ENCODE measurements at places on chromosomes 7 and 10.

- no peak for DNase-seq
Measured at GRCh38 chr10:99630991-99631390, 10.8 kb upstream of the SLC25A28 start.

- no peak for DNase-seq
Measured at GRCh38 chr7:79165225-79165624, 288.2 kb downstream of the MAGI2 start.

GRCh38 chr10:35372329-35372728 is 36.0 kb downstream of the CCNY start:
- DNase-seq: no peak

GRCh38 chr10:52906046-52906445 is 133.5 kb upstream of the MBL2 start:
- DNase-seq: no peak

GRCh38 chr10:53025172-53025711 is 252.7 kb upstream of the MBL2 start:
- no peak for DNase-seq

- no peak for DNase-seq
Measured at GRCh38 chr10:127449490-127449889, 99.6 kb upstream of the NPS start.

- no peak for DNase-seq
Measured at GRCh38 chr7:16594061-16594460, 51.5 kb downstream of the ANKMY2 start.

DNA sequence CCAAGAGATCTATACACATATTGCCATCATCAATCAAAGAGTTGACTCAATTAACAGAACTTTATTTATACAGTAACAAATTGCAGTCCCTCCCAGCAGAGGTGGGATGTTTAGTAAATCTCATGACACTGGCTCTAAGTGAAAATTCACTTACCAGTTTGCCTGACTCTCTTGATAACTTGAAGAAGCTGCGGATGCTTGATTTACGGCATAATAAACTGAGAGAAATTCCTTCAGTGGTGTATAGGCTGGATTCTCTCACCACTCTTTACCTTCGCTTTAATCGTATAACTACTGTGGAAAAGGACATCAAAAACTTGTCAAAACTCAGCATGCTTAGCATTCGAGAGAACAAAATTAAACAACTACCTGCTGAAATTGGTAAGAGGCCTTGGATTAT is 45.3 kb downstream of the SHOC2 start:
- DNase-seq: no peak

- DNase-seq: no peak
Measured at GRCh38 chr10:1123198-1123597, 67.0 kb downstream of the WDR37 start.

GRCh38 chr10:68594405-68594804 is 34.3 kb downstream of the TET1 start:
- no peak for DNase-seq

- DNase-seq: no peak
Measured at GRCh38 chr7:112431803-112432202, 18.5 kb upstream of the IFRD1 start.

- no peak for DNase-seq
Measured at GRCh38 chr7:21547501-21547900, 4.7 kb downstream of the DNAH11 start.

- DNase-seq: no peak
Measured at GRCh38 chr10:27600930-27601329, 96.8 kb downstream of the RAB18 start.

- DNase-seq: no peak
Measured at GRCh38 chr7:139393621-139394211, 34.0 kb downstream of the LUC7L2 start.

- no peak for DNase-seq
Measured at GRCh38 chr10:44180321-44181168, 204.4 kb downstream of the CXCL12 start.

- DNase-seq: no peak
Measured at GRCh38 chr7:97748482-97748881, 16.6 kb downstream of the TAC1 start.

DNA sequence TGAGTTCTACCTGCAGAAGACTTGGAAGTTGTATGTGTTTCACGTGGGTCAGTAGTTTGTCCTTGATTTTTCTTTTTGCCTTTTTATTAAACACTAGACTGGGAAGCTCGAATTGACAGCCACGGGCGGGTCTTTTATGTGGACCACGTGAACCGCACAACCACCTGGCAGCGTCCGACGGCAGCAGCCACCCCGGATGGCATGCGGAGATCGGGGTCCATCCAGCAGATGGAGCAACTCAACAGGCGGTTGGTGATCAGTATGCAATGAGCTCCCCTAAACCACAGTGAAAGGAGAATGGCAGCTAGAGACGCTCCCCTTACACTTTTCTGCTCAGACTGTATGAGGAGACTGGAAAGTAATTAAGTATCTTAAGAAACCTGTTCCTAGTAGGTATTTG is 126.7 kb upstream of the STK17A start:
- no peak for DNase-seq

- DNase-seq: no peak
Measured at GRCh38 chr10:12841826-12842225, 159.7 kb downstream of the CCDC3 start.

DNA sequence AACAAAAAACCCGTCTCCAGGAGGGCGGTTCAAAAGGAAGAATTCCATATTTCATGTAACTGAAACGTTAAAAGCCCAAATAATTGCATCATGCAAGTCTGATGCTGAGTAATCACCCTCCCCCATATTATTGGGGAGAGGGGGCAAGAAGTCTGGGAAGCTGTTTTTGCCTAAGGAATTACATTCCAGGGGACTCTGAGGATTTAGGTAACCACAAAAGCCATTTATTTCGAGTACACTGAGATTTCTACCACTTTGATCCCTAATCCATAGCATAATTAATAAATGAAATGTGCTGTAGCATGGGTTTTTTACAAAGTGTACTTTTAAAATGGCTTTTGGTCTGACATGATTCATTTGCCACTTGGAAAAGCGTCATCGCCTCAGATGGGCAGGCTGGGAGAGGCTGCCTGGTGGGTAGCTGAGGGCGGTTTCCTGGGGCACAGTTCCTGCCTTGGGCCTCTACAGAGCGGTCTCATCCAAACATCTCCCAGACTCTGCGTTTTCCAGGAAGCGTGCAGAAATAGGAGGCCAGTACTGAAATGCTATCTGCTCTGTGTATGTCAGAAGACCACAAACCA is 106.5 kb downstream of the TCF7L2 start:
- DNase-seq: no peak

DNA sequence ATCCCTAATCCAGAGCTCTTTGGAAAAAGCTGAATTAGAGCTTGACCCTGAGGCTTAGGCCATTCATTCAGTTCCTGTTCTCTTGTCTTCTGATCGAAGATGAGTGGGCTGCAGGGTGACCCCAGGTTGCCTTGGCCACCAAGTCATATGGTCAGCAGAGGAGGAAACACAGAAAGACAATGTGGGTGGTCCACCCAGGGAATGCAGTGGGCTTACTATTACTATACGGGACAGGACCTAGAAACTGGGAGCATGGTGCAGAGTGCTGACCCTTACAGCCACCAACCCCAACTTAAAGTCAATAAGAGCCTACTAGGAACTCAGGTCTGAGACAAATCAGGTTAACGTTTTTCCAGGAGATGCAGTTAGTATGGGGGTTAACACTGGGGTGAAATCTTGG is 200.5 kb downstream of the HERPUD2 start:
- no peak for DNase-seq

DNA sequence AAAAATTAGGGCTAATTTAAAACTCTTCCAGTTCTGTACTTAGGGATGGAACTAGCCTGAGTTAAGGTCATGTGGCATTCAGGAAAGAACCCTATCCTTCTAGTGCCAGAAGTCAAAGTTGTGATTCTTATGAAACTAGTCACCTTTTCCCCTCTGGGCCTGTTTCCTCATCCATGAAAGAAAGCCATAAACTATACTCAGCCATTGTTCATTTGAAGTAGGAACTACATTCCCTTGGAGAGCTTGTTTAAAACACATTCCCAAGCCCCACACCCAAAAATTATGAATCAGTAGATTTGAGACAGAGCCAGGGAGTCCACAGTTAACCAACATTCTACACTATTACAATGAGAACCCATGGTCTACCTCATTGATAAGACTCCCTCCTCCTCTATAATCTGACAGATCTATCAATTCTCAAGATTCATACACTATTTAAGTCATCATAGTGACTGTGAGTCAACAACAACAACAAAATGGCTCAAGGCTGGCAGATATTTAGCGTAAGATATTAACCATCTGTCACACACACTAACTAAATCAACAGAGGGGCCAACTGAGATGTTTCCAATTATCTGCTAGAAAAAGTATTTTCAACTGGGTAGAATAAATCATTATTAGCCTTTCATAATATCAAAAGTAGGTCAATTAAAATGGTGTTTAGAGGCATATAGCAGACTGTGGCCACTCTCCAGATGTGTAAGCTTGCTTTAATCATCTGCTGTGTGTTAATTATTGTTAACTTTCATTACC is 102.3 kb downstream of the SLC25A13 start:
- DNase-seq: no peak

GRCh38 chr7:1454542-1454941 is 4.7 kb downstream of the MICALL2 start:
- no peak for DNase-seq

DNA sequence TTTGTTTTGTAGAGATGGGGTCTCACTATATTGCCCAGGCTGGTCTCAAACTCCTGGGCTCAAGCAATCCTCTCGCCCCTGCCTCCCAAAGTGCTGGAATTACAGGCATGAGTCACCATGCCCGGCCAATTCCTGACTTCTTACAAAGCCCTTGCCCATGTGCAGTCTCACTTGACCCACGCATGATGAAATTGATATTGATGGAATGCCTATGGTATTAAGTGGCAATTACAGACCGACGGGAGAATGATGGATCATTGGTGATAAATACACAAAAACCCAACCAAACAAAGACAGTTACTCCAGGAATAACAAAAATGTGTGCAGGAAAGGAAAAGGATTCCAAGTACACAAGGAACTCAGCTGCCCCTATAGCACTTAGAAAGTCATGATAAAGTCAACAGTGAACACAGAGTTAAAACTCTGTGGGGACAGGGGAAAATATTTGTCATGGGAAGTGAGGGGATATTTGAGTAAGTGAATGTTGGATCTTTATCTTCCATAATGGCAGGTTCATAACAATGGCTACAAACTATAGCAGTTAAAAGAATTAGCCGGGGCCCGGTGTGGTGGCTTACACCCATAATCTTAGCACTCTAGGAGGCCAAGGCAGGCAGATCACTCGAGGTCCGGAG is 21.6 kb downstream of the HIP1 start:
- DNase-seq: no peak

- peak; percentile 8 for DNase-seq
Measured at GRCh38 chr7:128919881-128920799, 9.6 kb upstream of the KCP start.

DNA sequence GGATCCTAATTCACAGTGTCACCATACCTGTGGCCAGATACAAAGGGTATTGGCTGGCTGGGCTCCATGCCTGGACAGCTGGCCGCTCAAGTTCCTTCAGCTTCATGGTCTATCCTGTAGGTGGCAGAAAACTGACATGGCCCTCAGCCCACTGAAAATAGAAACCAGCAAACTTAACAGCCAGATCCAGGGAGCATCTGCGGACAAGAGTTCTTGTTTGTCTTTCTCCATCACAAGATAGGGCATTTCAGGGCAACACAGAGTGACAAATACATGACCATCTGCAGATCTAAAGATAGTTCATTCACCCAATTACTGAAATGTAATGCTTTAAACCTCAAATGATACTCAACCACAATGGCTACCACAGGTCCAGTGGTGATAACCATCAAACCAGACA is 2.8 kb downstream of the SEC31B start:
- DNase-seq: no peak

- no peak for DNase-seq
Measured at GRCh38 chr10:91694170-91694794, 61.4 kb upstream of the PPP1R3C start.

DNA sequence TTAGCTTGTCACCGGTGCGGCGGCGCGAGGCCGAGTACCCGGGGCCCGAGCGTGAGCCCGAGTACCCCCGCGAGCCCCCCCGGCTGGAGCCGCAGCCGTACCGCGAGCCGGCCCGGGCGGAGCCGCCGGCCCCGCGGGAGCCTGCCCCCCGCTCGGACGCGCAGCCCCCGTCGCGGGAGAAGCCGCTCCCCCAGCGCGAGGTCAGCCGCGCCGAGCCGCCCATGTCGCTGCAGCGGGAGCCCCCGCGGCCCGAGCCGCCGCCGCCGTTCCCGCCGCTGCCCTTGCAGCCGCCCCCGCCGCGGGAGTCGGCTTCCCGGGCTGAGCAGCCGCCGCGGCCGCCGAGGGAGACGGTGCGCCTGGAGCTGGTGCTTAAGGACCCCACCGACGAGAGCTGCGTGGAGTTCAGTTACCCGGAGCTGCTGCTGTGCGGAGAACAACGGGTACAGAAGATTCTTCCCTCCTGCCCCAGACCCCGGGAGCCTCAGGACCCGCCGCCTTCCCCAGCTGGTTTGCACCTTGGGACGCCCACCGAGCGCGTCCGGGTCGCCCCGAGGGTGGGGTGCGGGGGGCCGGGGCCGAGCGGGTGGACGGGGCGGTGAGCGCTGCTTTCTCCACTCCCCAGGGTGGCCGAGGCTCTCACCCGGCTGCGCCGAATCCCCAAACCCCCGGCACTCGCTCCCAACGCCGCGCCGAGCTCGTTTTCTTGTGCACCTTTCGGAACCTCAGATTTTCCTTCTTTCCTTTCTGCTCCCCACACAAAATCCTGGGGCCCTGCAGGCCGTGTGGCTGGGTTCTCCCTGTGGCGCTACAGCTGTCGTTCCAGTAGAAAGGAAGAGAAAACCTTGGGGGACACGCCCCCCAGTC is 708 bp downstream of the UBN2 start:
- DNase-seq: peak; percentile 33

DNA sequence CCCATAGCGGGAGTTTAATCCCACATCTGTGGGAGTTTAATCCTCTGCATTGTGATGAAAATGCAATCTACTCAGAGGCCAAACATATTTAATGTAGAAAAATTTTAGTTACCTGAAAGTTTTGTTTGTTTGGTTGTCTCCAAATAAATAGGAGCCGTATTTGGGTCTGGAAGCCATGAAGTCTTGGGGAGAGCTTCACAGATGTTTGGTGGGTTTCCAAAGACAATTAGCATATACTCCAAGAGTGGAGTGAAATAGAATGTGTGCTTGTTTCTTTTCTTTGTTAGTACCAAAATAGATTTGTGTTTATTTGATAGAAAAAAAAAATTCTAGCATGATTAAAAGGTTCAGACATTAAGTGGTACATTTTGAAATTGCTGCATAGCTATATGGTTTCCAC is 50.9 kb downstream of the ANK3 start:
- DNase-seq: no peak

GRCh38 chr10:65017523-65017922 is 1496.3 kb downstream of the REEP3 start:
- no peak for DNase-seq

DNA sequence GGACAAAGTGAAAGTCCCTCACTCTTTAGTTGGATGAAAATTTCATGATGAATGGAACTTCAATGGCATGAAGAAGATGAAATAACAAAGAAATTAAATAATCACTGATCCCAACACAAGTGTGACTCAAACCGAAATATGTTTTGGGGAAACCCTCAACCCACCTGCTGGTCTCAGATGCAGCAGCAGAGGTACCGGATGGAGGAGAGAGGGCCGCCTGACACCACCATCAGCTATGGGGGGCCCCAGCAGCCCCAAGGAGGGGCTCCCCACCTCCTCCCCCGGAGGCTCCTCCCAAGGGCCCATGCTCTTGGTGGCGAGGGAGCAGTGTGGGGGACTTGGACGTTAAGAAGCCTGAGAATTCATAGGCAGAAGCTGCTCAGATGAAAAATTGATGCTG is 137.2 kb upstream of the ADARB2 start:
- no peak for DNase-seq

Data from activated CD4-positive, alpha-beta memory T cell treated with anti-CD3 and anti-CD28 coated beads for 36 hours (primary cell).